Karpas-422 (cell line): ENCODE measurements at places on chromosomes 16 and 17.

- peak; percentile 77 for DNase-seq
Measured at GRCh38 chr17:32142857-32143526, 690 bp downstream of the RHOT1 start.

DNA sequence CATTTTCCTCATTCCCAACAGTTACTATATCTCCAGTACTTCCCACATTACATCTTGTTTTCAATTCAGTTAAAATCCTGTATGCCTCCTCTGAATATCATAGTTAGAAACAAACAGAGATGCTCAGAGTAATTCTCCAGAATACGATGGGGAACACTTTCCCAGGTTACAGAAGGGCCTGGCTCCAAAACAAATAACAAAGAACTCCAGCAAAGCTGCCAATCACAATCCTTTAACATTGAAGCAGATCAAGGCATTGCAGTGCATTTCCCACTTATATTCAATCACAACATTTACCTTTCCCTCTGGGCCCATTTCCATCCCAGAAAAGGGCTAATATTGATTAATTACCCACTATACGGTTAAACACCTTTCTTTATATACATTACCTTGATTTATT is 29.4 kb upstream of the PMFBP1 start:
- no peak for DNase-seq

- no peak for DNase-seq
Measured at GRCh38 chr16:5461141-5461540, 363.5 kb upstream of the EEF2KMT start.

- DNase-seq, result no peak
Measured at GRCh38 chr16:66618588-66619375, 14.3 kb downstream of the CMTM3 start.

DNA sequence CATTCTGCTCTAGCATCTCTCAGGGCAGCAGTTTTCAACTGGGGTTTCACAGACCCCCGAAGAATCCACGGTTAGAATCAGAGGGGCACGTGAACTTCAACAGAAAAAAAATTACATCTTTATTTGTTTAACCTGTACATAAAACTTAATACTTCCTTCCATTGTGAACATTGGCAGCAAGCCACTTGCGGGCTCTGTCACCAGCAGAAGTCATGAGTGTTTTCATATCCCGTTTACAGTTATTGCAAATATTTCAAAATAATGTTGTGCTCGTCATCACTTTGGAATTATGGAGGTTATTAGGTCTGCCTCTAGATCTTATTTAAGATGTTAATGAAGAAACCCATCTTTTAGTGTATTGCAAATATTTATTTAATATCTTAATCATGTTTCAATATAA is 109.8 kb downstream of the SDR42E1 start:
- DNase-seq, result no peak

DNA sequence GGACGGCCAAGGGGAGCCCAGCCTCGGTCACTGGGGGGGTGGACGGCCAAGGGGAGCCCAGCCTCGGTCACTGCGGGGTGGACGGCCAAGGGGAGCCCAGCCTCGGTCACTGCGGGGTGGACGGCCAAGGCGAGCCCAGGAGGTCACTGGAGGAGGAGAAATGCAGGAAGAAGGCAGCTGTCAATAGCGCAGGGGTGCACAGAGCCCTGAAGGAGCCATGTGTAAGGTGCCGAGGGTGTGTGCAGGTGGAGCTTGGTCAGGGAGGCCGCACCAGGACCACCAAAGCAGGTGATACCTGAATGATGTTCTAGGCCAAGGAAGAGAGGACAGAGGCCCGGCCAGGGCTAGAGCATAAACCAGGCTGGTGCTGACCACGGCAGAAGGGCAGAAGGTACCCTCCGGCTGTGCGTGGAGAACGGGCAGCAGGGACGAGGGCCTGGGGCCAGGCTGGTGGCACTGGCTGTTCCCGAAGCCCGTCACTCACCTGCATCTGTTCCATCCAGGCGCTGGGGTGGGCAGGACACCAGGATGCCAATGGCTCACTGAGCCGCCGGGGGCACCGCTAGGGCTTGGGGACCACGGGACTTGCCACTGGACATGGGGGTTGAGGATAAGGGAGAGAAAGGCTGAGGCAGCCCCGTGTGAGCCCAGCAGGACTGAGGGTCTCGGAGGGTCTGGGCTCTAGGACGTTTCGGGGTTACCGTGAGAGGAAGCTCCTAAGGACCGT is 5.9 kb upstream of the CCDC57 start:
- no peak for DNase-seq

DNA sequence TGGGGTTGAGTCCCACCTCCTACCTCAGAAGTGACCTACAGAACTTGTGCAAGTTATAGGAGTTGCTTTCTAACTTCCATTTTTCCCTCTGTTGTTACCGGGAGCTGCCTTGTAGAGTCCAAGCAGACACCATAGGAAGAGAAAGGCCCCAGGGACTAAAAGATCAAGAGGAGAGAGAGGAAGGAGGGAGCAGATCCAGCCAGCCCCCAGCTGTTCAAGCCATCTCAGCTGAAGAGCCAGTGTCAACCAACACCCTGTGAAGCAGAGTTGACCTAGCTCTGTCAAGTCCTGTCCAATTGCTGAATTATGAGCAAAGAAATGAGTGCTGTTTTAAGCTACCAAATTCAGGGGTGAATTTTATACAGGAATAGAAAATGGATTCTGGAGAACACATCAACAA is 34.9 kb upstream of the CACNG4 start:
- no peak for DNase-seq

GRCh38 chr17:4262703-4263102 is 1.1 kb downstream of the ANKFY1 start:
- DNase-seq, result peak; percentile 58

DNA sequence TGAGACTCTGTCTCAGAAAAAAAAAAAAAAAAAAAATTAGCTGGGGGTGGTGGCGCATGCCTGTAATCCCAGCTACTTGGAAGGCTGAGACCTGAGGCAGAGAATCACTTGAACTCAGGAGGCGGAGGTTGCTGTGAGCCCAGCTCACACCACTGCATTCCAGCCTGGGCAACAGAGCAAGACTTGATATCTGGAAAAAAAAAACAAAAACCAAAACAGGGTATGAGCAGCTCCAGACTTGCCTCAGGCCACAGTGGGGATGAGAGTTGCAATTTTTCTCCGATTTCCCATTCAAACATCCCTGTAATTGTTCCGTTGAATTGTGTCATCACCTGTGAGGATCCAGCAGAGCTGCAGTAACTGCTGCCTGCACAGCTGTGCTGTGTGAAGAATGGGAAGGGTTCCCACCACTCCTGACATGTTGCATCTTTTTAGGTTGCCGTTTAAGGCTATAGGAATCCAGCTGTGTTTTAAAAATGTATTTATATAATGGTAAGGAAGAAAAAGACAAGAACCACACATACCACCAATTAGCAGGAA is 150.0 kb downstream of the VPS53 start:
- DNase-seq, result no peak

DNA sequence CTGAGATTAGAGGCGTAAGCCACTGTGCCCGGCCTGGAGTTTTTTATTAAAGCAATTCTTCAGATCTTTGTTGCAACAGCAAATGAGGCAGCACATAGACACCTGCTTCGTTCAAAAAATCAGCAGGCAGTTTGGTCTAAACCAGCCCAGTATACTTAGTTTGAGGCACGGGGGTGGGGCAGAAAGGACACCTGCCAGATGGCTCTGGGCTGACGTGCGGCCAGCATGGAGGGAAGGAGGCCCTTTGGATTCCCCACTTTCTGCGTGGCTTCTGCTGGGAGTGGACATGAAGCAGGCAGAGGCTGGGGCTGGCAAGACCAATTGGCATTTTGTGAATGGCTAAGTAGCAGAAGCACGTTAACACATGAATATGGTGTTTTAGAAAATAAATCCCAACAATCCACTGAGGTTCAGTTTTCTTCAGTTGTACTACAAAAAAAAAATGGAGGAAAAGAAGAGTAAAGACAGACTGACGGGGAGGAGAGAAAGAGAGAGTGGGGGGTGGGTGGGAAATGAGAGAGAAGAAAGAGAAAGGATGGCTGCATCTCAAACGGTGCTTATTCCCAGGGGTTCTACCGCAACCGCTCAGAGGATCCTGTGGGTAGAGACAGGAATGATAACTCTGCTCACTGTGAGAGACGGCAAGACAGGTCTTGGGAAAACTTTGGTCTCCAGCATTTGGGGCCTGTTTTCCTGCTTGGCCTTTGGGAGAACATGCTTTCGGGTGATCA is 16.3 kb downstream of the C16orf46 start:
- no peak for DNase-seq

GRCh38 chr17:44110011-44110686 is 13.3 kb downstream of the HDAC5 start:
- DNase-seq, result no peak

GRCh38 chr17:5241861-5242671 is 7.4 kb upstream of the SCIMP start:
- DNase-seq, result peak; percentile 71
